ENCODE measurements at places on chromosomes 12 and 14.

GRCh38 chr12:100221523-100221922, 20.9 kb downstream of the ACTR6 start:
- no peak for DNase-seq

DNA sequence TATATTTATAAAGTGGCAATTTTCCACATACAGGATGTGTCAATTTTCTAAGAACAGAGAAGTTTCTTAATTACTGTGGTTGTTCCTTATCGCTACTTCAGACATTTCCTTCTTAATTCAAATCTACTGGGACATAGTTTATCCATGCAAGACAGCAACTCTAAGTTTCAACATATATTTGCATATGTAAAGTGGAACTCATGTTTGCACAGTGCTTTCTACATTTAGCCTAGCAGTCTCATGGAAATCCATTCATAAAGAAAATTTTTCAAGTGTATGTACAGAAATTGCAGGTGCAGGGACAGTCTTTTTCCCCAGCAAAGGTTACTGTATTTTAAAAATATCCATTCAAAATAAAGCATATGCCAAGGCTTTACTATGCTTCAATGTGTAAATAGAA, 956.7 kb upstream of the SEL1L start:
- DNase-seq, result no peak

- DNase-seq, result no peak
Measured at GRCh38 chr12:67047634-67048033, 221.5 kb upstream of the CAND1 start.

DNA sequence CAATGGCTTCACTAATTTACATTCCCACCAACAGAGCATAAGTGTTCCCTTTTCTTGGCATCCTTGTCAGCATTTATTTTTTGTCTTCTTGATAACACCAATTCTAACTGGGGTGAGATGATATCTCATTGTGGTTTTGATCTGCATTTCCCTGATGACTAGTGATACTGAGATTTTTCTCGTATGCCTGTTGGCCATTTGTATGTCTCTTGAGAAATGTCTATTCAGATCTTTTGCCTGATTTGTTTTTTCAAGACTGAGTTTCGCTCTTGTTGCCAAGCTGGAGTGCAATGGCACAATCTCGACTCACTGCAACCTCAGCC, 4.7 kb upstream of the PLD4 start:
- DNase-seq, result no peak

GRCh38 chr12:27057543-27057942, 24.8 kb downstream of the C12orf71 start:
- no peak for DNase-seq

- no peak for DNase-seq
Measured at GRCh38 chr14:99644035-99644587, 818 bp upstream of the HHIPL1 start.

- no peak for DNase-seq
Measured at GRCh38 chr12:32488132-32488531, 88.8 kb downstream of the FGD4 start.

GRCh38 chr12:47032644-47033043, 46.8 kb upstream of the PCED1B start:
- DNase-seq, result no peak

GRCh38 chr14:65661865-65662264, 249.3 kb downstream of the FUT8 start:
- DNase-seq, result no peak

DNA sequence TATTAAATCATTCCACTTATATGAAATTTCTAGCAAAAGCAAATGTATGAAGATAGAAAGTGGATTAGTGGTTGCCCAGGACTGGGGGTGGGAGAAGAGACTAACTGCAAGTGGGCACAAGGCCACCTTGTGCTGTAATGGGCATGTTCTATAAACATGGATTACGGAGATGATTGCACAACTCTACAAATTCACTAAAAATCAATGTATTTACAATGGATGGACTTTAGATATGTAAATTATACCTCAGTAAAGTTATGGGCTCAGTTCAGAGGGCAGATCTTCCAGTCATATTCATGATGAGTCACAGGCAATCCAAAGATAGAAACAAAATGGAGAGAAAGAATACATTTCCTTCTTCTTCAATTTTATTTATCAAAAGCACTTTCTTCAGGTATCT, 173.9 kb downstream of the NDUFA12 start:
- DNase-seq, result no peak

GRCh38 chr12:45518291-45519235, 210.9 kb upstream of the ARID2 start:
- DNase-seq, result peak; percentile 79

DNA sequence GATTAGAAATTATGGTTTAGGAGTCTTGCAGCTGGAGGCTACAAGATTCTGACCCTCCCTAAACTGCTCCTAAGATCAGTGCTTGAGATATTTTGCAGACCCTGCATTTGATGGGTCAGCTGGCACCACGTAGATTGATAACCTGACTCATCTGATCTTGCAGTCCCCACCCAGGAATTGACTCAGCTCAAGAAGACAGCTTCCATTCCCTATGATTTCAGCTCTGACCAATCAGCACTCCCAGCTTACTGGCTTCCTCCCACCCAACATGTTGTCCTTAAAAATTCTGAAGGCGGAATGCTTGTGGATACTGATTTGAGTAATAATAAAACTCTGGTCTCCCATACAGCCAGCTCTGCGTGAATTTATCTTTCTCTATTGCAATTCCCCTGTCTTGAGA, 23.2 kb upstream of the MTHFD1 start:
- no peak for DNase-seq

DNA sequence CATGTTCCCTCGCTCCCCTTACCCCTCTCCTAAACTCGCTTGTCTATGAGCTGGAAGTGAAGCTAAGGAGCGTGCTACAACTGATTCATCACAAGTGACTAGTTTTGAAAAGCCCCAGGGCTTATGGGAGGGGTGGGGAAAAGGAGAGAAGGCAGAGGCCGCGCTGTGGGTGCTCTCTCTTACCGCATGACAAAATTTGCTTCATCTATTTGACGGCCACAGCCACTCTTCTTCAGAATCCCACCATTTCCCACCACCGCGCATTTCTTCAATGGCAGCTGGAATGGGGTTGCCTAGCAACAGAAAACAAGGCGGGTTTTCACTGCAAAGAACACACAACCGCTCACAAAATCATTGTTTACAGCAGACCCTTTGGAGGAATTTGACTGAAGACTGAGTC, 79.4 kb downstream of the ST8SIA1 start:
- no peak for DNase-seq

GRCh38 chr14:38761033-38761432, 342.0 kb downstream of the SEC23A start:
- no peak for DNase-seq

- DNase-seq, result peak; percentile 87
Measured at GRCh38 chr12:42097971-42098370, 46.7 kb downstream of the GXYLT1 start.

DNA sequence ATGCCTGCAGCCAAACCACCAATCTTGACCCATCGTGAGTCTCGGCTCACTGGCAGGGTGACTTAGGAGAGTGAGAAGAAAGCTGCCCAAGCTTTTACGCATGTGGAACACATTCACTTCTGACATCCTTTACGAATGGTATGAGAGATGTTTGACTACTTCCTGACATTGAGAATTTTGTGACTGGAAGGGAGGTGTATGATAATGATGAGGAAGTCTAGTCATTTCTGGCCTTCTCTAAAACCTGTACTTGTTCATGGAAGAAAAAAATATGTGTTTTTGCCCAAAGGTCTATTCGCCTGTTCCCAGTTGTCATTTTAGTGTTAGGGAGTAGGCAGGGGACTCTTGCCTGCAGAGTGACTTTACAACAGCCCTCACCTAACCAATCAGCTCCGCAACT, 227.2 kb upstream of the ATP2B1 start:
- DNase-seq, result no peak

DNA sequence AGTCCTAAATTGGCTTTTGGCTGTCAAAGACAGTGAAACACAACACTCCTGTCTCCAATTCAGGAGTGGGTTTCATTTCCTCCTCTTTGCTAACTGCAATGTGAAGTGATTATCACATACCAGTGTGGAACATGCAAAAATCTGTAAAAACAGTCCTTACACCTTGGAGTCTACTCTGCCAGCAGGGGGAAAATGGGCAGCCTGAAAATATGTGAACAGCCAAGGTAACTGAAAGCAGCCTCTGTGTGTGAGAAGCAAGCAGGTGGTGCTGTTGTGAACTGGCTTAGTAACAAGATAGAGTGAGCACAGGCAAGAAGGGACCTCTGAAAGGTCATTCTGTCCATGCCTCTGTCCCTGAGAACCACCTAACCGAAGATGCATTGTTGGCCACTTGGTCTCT, 6.0 kb downstream of the PRMT8 start:
- DNase-seq, result no peak

DNA sequence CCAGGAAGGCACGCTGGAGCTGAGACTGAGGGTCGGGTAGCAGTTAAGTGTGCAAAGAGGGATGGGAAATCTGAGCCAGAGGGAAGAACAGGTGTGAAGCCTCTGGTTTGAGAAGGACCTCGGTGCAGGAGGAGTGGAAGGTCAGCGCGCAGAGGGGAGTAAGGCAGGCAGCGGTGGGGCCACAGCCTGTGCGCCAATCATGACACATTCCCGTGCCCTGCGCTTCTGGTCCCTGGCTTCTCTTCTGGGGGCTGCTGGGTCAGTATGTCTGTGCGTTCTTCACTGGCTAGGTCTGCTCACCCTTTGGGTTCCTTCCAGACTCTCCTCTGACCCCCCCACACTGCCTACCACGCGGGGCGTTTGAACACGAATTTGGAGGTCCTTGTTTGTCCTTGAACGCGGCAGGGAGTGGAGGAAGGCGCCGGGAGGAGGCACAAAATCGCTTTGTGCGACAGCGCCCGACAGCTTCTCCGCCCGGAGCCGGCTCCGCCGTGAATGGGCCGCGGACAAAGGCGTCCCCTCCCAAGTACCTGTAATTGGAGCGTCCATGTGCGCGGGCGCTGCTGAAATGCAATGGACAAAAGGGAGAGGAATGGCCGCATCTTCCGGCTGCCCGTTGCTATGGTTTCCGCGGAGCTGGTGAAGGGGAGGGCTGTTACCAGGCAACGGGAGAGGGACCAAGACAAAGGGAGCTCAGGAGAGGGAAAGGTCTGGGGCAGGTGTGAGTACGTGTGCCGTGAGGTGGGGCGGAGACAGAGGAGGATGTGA, 207.2 kb upstream of the SRRM4 start:
- DNase-seq, result no peak

DNA sequence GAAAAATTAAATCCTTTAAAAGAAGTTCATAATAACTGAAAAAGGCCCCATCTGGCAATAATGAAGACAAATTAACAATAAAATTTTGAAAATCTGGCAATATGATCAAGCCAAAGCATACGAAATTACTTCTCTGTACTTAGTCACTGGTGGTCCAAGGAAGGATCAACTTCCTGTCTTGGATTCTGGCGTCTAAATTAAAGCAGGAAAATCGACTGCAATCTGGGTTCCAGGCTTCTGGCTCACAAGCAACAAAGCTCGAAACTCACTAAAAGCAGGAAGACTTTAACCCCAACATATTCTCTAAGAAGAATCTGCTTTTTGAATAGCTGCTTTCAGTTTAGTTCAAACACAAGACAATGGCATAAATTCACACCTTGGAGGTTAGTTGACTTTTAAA, 49.7 kb downstream of the LRIG3 start:
- no peak for DNase-seq

GRCh38 chr14:92994942-92995341, 72.0 kb downstream of the CHGA start:
- no peak for DNase-seq

GRCh38 chr12:45730084-45730347, 510 bp downstream of the ARID2 start:
- peak; percentile 64 for DNase-seq

DNA sequence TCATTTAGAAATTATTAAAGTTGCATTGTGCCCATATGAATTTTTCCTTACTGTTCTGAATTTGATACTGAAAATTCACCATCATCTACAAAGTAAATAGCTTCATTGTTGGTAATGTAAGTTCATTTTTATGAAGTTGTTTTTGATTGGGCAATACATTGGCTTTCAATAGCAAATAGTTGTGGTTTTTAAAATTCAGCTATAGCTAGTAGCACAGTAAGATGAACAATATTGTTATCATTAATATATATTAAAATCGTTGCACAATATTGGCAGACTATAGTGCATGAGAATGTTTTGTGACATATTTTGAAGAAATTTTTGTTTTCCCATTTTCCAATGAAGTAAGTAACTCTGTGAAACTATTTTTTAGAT, 575.0 kb downstream of the PRKD1 start:
- DNase-seq, result no peak

- DNase-seq, result no peak
Measured at GRCh38 chr14:47539031-47539461, 136.4 kb downstream of the MDGA2 start.

GRCh38 chr12:7346551-7347225, 42.8 kb downstream of the ACSM4 start:
- no peak for DNase-seq

DNA sequence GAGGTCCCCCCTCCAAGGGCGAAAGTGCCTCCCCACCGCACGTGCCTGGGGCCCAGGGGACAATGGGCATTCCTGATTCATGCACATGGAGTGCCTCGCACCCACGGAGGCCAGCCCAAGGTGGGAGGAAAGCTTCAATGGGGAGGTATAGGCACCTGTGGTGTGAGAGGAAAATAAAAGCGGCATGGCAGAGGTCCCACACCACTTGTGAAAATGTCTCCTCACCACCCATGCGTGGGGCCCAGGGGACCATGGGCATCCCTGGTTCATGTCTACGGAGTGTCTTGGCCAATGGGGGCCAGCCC, 384.7 kb downstream of the ALG10 start:
- DNase-seq, result no peak

GRCh38 chr12:54328595-54329337, 3.8 kb downstream of the COPZ1 start:
- no peak for DNase-seq

- DNase-seq, result no peak
Measured at GRCh38 chr12:894226-894625, 55.3 kb downstream of the RAD52 start.

DNA sequence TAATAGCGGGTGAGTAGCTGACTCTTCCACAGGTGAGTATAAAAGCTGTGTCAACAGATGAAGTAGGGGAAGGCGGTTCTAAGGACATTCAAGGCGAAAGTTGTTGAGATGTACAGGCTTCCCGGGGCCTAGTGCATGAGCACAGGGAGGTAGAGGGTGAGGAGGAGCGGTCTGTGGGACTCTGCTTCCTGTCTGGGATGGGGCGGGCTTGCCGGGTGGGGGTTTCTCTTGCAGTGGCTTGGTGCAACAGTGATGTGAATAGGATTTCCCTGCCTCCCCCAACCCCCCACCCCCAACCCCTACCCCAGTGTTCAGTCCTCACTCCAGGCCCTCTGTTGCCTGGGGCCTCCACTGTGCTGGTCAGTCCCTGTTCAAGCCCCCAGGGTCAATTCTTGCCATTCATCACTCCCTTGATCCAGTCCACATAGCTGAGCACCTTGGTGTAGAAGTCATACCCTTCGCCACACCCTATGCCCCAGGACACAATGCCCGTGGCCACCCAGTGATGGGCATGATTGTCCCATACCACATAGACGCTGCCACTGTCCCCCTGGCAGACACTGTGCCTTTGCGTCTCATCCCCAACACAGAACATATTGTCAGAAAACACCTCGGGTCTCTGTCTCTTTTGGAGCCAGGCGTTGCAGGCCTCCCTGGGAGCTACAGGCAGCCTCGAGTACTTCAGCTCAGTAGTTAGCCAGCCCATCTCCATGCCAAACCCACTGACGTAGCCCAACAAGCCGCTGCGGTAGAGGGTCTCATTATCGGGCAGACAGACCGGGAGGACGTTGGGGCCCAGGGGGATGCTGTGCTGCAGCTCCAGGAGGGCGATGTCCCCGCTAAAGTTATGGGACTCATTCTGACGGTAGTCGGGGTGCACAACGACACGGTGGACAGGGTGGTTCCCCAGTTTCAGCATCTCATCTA, 4.0 kb upstream of the C1R start:
- DNase-seq, result no peak

GRCh38 chr12:114063435-114063834, 97.3 kb upstream of the RBM19 start:
- DNase-seq, result no peak
